ENCODE measurements at places on chromosomes 6 and 20. TPM values are rescaled to one million over a fixed set of nuclear protein-coding genes. Genes with fewer than 3 reads are reported as not detected.
A peak's percentile ranks its signal among the peaks of the same experiment; 100 is the strongest.

FKBP1C gene
- 0.21 TPM for total RNA-seq

COL19A1 gene
- total RNA-seq = 0.06 TPM

DNA sequence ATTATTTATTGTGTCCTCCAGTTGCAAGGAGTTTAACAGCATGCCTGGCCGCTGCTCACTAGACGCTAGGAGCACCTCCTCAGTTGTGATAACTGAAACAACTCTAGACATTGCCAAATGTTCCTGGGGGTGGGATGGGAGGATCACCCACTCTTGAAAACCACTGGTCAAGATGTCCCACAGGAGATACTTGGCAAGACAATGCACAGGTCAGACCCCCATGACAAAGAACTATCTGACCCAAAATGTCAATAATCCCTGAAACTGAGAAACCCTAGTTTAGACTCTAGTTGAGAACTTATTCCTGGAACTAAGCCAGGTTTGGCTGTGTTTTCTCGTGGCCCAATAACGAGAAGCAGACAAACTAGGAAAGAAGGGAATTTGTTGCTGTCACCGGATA, 9.5 kb upstream of the FKBPL start:
- no peak for DNase-seq

SAMD5 gene
- 2.7 TPM for total RNA-seq

GRCh38 chr20:37095108-37095598, 644 bp downstream of the RBL1 start:
- DNase-seq = peak; percentile 23

- DNase-seq = no peak
These were observed 2.9 kb downstream of the LPA start for GRCh38 chr6:160661216-160661615.

DNA sequence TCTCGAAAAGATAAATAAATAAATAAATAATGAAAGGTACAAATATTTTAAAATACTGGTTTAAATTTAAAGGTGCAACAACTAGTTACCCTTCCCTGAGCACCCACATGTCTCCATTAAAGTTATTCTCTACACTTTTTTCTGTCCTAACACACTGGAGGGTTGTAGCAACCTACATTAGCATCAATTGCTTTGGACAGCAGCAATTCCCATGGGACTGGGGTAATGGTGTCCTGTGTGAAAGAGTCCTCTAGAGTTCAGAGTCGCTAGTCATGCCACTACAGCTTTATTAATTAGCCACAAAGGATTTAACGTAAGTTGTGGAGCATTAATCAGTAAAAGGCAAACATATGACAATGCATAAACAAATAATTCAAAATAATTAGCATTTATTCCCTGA, 14.1 kb upstream of the CD24 start:
- no peak for DNase-seq

DNA sequence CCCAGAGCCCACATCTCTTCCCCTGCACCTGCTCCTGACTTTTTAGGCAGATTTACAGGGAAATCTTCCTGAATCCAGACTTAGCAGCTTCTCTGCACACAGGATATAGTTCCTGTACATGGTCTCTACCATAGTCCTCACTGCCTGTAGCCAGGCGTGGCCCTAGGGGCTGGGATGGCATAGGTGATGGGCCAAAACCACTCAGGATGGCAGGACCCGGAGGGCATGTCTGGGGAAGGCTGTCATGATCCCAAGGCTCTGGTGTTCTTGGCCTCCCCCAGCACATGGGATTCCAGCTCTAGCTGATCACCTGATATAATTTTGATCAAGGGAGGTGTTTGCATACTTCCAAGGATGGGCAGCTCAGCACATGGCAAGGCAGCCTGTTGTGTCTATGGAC, 58.0 kb downstream of the TOX2 start:
- DNase-seq = no peak

SLC17A9 gene
- 0.91 TPM for total RNA-seq

BTN1A1 gene
- total RNA-seq = not detected

GRCh38 chr20:50866036-50866685, 65.1 kb downstream of the ADNP start:
- DNase-seq = no peak

IMPG1 gene
- total RNA-seq = not detected

DNA sequence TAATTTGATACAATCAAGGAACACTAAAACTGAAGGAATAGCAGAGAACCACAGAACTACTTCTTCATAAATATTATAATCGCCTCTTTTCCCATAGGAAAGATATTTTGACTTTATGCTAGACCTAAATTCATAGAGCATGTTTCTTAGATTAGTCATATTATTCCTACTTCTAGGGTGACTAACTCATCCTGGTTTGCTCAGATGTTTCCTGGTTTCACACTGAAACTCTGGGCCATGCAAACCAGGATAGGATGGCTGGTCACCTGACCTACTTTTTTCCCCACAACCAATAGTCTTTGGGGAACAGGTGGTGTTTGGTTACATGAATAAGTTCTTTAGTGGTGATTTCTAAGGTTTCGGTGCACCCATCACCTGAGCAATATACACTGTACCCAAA, 42.8 kb downstream of the MMS22L start:
- DNase-seq = peak; percentile 36

- DNase-seq = no peak
These were observed 15.7 kb downstream of the RTN4IP1 start for GRCh38 chr6:106613590-106613989.

DNA sequence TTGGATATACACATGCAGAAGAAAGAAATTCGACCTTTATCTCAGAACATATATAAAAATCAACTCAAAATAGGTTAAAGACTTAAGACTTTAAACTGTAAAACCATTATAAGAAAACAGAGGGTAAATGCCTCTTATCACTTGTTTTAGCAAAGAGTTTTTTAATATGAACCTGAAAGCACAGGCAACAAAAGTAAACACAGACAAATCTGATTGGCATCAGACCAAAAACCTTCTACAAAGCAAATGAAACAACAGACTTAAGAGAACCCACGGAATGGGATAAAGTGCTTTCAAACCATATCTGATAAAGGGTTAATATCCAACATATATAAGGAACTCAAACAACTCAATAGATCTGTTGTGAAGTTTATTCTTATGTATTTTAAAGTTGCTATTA, 309.9 kb upstream of the OPRM1 start:
- DNase-seq = no peak

FARS2 gene
- 24.7 TPM for total RNA-seq

- no peak for DNase-seq
These were observed 48.7 kb upstream of the RSPO3 start for GRCh38 chr6:127069659-127070279.

TGM3 gene
- total RNA-seq = not detected

DNA sequence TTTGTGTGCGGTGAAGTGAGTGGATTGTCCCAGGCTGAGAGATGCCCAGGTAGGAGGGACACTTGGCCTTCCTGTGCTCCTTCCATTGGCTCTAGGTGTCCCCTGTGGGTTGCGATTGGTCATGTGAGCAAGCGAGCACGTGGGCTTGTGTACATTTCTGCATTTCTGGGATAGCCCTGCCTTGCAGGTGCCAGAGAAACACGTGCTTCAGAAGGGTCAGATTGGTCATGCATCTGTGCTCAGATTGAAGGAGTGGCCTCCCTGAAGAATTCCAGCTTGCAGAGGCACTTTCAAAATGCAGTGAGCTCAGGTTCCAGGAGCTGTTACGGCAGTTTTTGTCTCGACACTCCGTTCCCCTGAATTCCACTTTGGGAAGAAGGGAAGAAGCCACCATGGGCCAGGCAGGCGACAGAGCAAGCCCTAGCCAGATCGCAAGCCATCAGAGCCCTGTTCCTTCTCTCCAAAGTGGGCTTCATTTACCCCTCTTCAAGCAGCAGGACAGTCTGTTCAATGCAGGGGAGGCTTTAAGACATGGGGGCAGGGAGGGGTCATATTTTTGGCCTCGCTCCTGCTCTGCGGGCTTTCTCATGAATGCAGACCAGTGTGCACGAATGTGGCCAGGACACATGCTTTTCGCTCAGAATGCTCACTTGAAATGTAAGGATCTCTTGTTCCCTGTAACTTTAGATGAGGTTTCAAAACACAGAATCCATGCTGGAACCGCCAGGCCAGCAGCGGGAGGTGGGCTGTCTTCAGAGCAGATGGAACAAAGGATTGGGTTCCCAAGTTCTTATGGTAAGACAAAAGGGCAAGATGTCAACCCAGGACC, 78.6 kb upstream of the AKAP12 start:
- no peak for DNase-seq

TGM2 gene
- total RNA-seq = 33.4 TPM

LY6G6F gene
- not detected for total RNA-seq

NT5E gene
- total RNA-seq = 139 TPM

GRCh38 chr20:51164731-51165130, 141.8 kb upstream of the KCNG1 start:
- no peak for DNase-seq

DHX35 gene
- total RNA-seq = 8.9 TPM

RHAG gene
- not detected for total RNA-seq

NNAT gene
- total RNA-seq = not detected

DNA sequence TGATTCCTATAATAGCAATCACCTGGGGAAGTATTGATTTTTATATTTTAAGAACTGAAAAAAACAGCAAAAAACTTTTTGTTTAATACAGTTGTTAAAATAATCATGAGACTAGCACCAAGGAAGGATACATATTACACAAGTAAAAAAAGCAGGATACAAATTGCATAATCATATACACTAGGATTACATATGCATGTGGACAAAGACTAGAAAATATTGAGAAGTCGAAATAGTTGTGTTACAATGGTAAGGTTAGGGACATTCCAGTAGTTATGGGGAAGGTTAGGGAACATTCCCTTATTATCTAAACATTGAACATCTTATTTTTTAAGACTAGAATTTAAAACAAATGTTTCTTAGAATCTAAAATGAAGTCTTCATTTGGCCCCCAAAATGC, 9.5 kb downstream of the NUS1 start:
- no peak for DNase-seq

TBXT gene
- total RNA-seq = not detected

DNA sequence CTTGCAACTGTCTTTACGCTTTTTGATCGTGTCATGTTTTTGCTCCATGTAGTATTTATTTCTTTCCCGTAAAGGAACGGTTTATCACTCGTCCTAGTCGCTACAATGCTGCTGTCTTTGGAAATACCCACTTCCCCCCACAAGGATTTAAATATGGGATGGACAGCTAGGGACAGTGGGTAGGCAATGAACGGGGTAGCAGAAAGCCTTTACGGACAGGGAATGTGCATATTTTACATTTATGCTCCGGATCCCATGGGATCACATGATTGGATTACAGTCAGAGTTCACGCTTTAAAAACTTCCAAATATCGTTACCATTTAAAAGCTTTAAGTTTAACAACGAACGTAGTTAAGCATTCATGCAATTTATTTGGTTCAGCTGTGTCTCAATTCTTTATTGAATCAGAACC, 1.2 kb downstream of the HIVEP1 start:
- DNase-seq = no peak

ACAT2 gene
- 110 TPM for total RNA-seq

RSPO4 gene
- not detected for total RNA-seq

TRMT6 gene
- 28.9 TPM for total RNA-seq

PRDM13 gene
- total RNA-seq = 3.4 TPM

GRCh38 chr6:116392132-116393013, 21.6 kb downstream of the DSE start:
- DNase-seq = no peak

- DNase-seq = no peak
These were observed 63.5 kb downstream of the JAG1 start for GRCh38 chr20:10610251-10610650.

- DNase-seq = no peak
These were observed 59.2 kb downstream of the LAMA4 start for GRCh38 chr6:112195166-112195565.

DNA sequence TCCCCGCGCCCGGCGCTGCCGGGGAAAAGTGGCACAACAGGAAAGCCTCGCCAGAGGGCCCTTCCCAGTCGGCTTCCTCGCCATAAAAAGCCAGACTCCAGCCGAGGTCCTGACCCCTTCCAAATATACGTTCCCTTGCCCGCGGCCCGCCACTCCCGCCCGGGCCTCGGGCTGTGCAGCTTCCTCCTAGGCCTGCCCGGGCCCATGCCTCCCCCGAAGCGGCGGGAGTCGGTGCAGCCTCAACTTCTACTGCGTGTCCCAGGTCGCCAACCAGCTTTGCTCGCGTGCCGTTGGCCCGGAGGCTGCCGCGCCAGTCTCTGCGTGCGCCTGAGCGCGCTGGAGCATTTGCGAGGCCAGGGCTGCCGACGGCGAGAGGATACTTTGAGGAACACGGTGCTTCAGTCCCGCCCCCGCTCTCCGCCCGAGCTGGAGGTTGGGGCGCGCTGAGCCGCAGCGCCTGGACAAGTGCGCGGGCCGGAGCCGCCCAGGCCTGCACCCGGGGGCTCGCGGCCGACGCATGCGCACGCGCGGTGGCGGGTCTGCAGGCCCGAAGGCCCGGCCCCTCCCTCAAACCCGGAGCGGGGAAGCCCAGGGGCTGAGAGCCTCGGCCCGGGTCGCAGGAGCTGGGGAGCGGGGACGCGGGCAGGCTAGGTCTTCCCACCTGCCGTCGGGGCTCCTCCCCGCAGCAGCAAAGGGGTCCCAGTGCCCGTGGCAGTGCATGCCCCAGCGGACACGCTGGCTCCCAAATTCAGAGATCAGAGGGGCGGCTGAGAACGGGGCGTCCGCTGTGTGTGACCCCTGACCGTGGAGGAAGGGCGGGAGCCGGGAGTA, 10.2 kb downstream of the FOXC1 start:
- no peak for DNase-seq

CRISP3 gene
- total RNA-seq = not detected

COL11A2 gene
- total RNA-seq = 5.5 TPM

- no peak for DNase-seq
These were observed 423.5 kb downstream of the GJA1 start for GRCh38 chr6:121858986-121859385.

TNXB gene
- total RNA-seq = 0.11 TPM

DNA sequence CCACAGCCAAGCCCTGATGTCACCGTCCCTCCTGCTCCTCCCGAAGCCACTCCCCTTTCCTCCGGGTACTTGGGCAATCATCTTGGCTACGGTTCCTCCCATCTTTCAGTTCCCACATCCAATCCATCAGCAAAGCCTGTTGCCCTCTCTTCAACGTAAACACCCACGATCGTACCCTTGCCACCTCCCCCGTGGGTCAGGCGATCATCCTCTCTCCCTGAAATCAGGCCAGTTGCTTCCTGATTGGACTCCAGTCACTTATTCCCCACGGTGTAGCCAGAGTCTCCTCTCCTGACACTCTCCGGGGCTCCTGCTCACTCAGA, 44.5 kb downstream of the SULF2 start:
- DNase-seq = peak; percentile 42

OXT gene
- not detected for total RNA-seq

DNA sequence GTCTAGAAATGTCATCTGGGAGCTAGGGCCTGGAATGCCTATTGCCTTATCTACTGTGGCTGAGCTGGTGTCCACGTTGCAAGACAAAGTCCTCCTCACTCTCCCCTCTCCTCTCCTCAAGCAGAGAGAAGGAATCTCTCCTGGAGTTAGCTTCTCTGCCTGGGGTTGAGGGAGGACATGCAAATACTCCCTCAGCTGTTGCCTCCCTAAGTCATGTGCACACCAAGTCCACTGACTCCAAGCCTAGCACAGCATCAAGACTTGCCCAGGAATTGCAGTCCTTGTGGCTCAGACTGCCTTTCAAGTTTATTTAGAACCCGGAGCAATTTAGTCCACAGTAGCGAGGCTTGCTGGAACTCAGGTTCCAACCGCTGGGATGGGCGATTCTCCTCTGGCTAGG, 38.0 kb upstream of the SCP2D1 start:
- no peak for DNase-seq

TMEM74B gene
- 0.06 TPM for total RNA-seq

LY6G6D gene
- not detected for total RNA-seq

GRCh38 chr6:82246370-82246769, 1.2 kb downstream of the IBTK start:
- DNase-seq = no peak

- no peak for DNase-seq
These were observed 92.8 kb downstream of the TSHZ2 start for GRCh38 chr20:53064935-53065334.

GRCh38 chr6:41939848-41940758, 1.5 kb downstream of the CCND3 start:
- DNase-seq = peak; percentile 31
